ENCODE measurements at places on chromosomes 2 and 18.
A peak's percentile ranks its signal among the peaks of the same experiment; 100 is the strongest.

GRCh38 chr2:54371460-54372065, 84.6 kb upstream of the SPTBN1 start:
- DNase-seq, result no peak

DNA sequence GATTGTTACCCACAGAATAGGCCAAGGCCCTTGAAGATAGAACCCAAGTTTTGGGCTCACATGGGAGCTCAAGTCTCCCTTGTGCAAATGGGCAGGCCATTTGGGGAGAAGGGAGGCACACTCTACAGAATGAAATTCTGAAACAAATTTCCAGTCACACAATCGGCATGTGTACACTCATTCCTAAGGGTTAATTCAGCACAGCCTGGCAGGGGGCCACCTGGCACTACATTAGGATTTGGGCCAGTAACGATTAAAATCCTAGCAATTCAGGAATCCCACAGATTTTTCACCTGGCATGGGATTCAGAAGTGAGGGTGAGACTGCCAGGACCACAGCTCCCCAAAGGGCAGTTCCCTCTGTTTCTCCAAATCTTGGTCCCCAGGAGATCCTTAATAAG, 46.4 kb downstream of the BMP10 start:
- peak; percentile 10 for DNase-seq

DNA sequence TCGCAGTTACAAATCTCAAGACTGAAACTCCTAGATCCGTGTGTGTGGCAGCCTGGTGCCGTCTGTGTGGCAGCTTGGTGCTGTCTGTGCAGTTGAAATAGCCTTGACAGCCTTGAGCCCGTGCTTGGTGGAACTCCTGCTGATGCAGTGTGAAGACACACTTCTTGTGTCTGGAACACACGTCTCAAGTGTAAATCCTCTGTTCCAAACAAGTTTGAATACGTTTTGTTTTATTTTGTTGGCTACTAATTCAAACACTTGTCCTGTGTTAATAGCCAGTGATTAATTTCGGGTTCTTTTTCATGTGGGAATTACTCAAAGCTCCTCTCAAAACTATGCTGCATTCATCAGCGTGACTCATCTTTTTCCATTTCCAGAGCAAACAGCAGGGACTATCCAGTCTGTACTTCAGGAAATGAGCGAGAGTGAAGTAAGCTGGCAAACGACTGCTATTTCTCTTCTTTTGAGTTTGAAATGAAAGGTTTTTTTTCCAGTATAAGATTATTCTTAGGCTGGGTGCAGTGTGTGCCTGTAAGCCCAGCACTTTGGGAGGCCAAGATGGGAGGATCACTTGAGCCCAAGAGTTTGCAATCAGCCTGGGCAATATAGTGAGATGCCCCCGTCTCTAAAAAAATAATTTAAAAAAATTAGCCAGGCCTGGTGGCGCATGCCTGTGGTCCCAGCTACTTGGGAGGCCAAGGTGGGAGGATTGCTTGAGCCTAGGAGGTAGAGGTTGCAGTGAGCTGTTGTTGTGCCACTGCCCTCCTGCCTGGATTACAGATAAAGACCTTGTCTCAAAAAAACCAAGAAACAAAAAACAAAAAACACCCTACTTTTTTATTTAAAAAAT, 152.9 kb downstream of the SPP2 start:
- peak; percentile 95 for DNase-seq

GRCh38 chr2:98009887-98010760, 14.4 kb upstream of the TMEM131 start:
- DNase-seq, result no peak

- no peak for DNase-seq
Observed at GRCh38 chr18:49274188-49274714, 186.2 kb downstream of the DYM start.

DNA sequence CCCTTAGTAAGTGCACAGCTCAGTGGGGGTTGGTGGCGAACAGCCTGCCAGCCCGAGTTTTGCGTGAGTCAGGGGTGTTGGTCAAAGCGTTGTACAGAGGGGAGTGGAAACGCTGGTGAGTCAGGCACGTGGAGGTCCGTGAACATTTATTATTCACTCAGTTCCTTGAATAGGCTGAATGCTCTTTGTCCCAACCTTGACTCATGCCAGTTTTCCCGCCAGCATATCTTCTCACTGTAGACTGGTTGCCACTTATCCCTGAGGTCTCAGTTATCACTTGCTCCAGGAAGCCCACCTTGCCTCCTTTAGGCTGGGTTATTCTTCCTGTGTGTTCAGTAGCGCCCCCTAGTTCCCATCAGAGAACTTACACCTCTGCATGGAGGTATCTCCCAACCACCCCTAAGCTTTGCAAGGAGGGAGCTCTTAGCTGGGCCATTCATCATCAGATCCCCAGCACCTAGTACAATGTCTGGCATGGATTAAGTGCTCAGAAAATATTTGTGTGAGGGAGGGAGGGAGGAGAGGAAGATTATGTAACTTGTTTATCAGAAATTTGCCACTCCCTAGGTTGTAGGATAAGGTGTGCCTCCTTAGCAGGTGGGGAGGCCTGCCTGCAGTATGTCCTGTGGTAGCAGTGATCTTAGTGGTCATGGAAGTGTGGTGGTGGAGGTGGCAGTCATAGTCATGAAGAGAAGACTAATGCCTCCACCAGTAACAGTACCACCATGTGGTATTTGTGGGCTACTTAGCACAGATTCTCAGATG, 72.1 kb downstream of the CABLES1 start:
- no peak for DNase-seq

GRCh38 chr18:9437021-9437437, 38.3 kb upstream of the RALBP1 start:
- DNase-seq, result no peak

DNA sequence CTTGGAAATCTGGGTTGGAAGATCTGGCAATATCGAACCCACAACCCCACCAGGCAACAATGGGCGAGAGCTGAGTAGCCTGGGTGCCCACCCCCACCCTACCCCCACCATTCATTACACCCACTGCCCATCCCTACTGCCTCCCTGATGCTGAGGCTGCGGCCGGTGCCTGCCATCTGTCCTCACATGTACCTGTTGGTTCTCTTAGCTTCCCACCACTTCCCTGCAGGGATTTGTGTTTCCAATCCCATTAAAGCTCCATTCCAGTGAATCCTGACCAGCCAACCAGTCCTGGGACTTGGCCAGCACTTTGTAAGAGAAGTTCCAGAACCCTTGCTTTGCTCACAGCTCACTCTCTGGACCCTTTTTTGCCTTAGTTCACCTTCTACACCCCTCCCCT, 163.0 kb upstream of the SH3BP4 start:
- DNase-seq, result no peak

DNA sequence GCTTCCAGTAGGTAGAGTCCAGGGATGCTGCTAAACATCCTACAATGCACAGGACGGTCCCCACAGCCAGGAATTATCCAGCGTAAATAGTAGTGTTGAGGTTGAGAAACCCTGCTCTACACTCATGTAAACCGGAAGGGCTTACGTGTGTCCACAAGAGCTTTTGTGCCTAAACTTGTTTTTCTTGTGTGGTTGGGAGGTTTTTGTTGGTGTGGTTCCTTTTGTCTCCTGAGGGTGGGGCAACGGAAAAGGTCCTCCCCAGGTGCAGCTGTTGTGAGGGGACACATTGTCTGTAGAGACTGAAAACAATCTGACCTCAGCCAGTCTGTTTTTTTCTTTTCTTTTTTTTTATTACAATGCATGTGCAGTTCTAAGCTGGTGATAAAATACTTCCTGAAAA, 72.7 kb upstream of the MGAT5 start:
- DNase-seq, result no peak

- DNase-seq, result no peak
Observed at GRCh38 chr18:12421732-12422131, 14.0 kb downstream of the PRELID3A start.

DNA sequence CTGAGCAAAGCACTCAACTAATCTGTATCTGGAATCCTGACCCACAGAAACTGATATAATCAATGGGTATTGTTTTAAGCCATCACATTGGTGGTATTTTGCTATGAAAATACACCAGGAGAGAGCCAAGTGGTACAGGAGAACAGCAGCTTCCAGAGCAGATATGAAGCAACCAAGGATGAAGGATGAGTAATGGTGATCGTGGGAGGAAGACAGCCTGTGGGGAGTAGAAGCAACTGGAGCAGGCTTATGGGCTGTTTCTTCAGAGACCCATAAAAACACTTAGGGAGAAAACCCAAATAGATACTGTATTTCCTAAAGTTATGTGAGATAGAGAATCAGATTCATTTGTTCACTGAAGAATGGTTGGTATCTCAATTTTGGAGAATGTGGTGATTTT, 330.8 kb downstream of the NUP35 start:
- no peak for DNase-seq

DNA sequence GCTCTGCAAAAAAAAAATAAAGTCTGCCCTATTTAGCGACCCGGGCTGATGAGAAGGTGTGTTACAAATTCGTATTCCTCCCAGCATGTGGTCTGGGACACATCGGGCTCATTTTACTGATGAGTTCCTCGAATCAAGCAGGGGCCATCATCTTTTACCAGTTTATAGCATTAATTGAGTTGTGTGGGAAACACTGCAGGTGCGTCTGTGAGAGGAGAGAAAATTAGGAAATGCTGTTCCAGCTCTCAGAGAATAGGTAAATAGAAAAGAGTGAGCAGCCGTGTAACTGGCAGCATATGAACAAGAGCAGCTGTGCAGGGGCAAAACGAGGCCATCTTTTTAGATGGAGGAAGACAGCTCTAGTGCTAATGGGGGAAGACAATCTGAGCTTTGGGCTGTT, 216.7 kb downstream of the SETBP1 start:
- DNase-seq, result no peak

- no peak for DNase-seq
Observed at GRCh38 chr2:128016620-128017019, 11.2 kb downstream of the SAP130 start.

DNA sequence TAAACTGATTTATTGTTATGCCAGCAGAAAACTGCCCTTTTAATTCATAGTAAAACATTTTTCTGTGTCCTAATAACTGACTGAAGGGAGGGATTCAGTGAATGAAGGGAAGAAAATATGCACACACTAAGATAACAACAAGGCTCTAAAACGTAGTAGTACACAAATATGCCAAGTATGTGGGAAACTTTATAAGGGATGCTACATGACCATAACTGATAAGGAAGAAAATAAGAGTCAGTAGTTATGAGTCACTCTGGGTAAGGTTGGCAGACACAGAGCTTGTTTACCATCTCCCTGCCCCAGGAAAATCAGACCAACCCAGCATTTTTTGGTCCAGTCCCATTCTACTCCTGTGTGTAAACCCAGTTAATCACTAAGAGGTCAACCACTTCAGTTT, 124.2 kb downstream of the RPRM start:
- no peak for DNase-seq

DNA sequence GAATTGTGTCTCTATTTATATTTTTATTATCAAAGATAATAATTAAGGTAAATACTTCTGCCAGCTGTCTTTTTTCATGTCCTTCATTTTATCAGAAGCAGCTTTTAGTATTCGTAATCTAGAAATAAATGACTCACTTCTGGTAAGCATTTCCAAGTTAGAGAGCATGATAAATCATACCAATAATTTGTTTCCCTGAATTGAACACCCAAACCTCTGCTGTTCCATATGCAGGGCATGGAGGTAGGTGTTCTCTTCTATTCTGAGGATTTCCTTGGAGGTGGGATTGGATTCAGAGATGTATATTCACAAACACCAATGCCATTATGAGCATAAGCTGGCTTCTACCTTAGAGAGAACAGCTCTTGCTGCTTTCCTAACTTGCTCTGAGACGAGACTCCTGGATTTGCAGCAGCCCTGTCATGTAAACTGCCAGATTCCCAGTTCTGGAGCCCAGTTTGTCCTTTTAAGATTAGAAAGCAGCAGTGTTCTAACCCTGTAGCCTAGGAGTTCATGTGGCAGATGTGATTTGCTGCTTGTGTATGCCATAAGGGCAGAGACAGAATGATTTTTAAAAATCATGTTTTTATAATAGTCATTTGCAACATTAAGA, 47.5 kb downstream of the SKA1 start:
- DNase-seq, result no peak

DNA sequence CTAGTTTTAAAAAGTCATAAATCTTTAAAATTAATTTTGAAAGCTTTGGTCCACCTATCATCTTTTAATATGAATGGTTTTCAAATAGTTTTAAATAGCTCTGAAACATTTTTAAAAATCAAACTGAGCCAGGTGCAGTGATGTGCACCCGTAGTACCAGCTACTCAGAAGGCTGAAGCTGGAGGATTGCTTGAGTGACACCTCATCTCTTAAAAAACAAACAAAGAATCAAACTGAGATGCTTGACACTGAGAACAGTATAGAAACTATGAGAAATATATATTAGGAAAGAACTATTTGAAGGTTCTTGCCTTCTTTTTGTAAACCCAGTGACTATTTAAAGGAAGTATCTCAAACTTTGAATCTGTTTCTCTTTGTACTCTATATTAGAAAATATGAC, 67.4 kb downstream of the BARD1 start:
- no peak for DNase-seq

- no peak for DNase-seq
Observed at GRCh38 chr2:173972165-173972564, 7.0 kb upstream of the SP3 start.

- no peak for DNase-seq
Observed at GRCh38 chr2:39686456-39686855, 20.7 kb downstream of the TMEM178A start.

GRCh38 chr2:126317790-126318431, 338.0 kb upstream of the GYPC start:
- peak; percentile 10 for DNase-seq

DNA sequence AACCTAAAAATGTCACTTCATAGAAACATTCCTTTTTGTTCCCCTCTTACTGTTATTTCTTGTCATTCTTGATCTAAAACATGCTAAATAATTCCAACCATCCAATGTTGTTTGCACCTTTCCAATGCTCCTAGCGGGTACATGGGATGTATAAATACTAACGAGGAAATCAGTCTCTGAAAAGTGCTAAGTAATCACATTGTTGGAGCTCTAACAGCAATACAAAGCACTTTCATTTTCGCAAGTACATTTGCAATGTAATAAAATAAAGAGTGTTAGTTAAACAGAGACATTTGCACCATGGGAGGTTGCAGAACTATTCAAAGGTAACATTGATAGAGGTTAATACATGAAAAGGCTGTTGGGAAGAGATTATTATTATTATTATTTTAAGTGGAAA, 286.2 kb upstream of the ACVR2A start:
- DNase-seq, result no peak

- DNase-seq, result no peak
Observed at GRCh38 chr2:45974056-45974455, 322.6 kb downstream of the PRKCE start.

DNA sequence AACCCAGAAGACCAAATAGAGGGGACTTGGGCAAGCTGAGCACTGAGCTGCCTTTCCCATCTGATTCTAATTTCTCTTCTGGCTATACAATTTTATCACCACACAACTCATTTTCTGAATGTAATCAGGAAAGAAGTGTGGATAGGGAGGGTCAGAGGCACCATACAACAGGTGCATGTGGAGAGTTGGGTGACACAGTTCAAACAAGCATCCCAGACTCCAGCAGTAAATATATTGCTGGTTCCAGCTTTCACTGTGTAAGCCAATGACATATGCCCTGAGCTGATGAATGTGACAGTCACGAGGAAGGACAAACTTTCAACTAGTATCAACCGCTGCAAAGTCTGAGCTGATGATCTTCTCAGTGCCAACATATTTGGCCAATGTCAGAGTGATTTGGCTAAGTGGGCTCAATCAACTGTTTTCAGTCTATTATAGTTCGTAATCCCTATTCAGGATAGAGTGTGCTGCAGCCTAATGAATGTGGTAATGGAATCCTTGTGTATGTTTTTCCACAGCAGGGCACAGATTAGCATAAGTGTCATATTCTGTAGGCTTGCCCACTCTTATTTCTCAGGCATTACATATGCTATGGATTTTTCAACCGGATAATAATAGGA, 109.9 kb upstream of the MEIS1 start:
- no peak for DNase-seq

- no peak for DNase-seq
Observed at GRCh38 chr2:9165625-9166024, 41.0 kb upstream of the ASAP2 start.

Measured in ACHN (cell line).